ENCODE measurements at places on chromosomes 4 and X.

DNA sequence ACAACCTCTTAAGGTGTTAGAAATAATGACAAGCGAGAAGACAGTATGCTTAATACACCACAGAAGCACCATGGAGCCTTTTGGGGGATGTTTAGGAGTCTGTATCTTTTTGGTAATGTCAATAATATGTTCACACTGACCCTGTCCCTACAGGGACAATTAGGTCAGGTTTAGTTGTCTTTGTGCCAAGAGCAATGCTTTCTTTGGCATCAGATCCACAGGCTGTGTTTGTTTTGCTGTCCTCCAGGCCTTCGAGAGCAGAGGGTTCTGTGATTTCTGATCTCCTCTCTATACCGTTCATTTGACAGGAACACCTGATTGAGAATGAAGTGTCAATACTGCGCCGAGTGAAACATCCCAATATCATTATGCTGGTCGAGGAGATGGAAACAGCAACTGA lies 153.8 kb downstream of the DCLK2 start:
- DNase-seq = no peak

GRCh38 chr4:155837203-155837796 lies 28.8 kb downstream of the ASIC5 start:
- DNase-seq = no peak

DNA sequence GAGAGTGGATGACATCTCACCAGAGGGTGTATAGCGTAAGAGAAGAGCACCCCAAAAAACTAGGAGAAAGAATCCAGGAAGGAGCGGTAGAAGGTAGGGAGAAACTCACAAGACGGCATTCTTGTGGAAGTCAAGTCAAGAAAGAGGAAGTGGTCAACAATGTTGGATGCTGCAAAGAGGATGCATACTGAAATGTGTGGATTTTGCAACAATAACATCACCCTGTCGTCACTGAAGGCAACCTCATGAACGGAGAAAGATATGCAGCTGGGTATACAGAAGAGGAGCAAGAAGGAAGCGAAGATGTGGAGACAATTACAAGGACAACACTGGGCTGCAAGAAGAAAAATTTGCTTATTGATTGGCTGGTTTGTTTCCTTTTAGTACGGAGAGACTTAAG lies 11.4 kb upstream of the TAPT1 start:
- DNase-seq = no peak

DNA sequence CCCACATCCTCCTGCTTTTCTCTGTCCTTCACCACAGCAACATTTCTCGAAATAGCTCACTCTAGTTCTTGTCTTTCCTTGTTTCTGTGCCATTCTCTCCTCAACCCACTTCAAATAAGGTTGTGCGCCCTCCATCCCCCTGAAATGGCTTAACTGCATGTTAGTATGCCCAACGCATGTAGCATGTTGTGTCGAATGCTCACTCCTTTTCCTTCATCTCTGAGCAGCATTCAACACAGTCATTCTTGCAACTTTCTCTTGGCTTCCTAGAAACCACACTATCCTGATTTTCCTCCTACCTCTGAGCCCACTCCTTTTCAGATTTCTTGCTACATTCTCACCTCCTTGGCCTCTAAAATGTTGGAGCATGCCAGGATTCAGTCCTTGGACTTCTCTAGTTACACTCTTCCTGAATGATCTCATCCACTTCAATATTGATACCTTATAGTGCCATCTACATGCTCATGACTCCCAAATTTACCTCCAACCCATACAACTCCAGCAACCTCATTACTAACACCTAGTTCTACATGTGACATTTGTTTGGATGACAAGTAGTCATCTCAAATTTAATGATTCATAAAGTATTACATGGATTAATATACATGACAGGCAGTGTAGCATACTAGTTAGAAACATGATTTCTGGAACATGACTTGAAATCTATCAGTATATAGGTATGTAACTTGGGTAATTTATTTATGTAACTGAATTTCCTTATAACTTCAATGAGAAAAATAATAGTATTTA lies 22.3 kb downstream of the RBMX start:
- DNase-seq = no peak

DNA sequence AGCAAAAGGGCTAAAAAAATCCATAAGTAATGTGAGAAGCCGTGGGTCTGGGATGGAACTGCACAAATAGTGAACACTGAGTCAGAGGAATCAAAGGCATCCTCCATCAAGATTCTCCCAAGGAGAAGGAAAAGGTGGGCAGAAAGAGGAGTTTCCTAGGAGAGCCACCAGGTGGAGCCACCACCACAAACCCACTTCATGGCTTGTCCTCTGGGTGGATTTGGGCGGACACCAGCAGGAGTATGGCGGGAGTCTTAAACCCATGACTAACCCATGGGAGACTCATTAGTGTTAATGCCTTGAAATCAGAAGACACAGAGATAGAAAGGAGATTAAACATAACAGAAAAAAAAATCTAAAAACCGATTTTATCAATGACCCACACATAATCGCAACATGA lies 147.7 kb downstream of the SH3KBP1 start:
- peak; percentile 40 for DNase-seq

GRCh38 chrX:115583496-115584004 lies 22.6 kb downstream of the PLS3 start:
- DNase-seq = no peak
